Bronchial epithelial cell (primary cell): ENCODE measurements at places on chromosomes 4 and X.

DNA sequence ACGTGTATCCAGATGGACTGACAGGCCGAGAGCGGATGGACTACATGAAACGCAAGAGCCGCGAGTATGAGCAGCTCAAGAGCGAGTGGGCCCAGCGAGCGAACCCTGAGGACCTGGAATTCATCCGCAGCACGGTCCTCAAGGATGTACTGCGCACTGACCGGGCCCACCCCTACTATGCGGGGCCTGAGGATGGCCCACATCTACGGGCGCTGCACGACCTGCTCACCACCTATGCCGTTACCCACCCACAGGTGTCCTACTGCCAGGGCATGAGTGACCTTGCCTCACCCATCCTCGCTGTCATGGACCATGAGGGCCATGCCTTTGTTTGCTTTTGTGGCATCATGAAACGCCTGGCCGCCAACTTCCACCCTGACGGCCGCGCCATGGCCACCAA lies 14.6 kb upstream of the RBM3 start:
- DNase-seq, result no peak

GRCh38 chr4:145954924-145955339 lies 16.3 kb upstream of the ZNF827 start:
- DNase-seq, result peak; percentile 100

GRCh38 chrX:131219271-131219670 lies 69.8 kb downstream of the IGSF1 start:
- DNase-seq, result no peak

- no peak for DNase-seq
These were observed 76.4 kb upstream of the SHISA3 start for GRCh38 chr4:42320822-42321388.

GRCh38 chr4:143025081-143025704 lies 159.5 kb upstream of the USP38 start:
- peak; percentile 57 for DNase-seq

DNA sequence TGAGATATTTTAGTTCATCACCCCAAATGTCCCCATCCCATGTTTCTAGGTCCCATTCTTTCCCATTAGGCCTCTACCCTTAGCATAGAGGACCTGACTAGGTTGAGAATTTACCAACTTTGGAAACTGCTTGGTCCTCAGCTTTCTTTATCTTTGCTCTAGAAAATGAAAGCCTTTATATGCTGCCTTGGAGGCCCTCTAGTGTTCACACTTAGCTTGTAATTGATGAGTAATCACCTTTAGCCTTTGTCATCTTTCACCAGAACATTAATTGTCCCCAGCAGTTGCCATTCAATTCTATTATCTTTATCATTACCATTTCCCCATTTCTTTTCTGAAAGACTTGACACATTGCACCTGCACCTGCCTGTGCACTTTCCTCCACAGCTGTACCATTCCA lies 589.2 kb upstream of the NR3C2 start:
- peak; percentile 53 for DNase-seq

- no peak for DNase-seq
These were observed 5.2 kb downstream of the SH3KBP1 start for GRCh38 chrX:19882066-19882775.

- peak; percentile 57 for DNase-seq
These were observed 14.4 kb upstream of the DCAF8L1 start for GRCh38 chrX:27995611-27996010.

- peak; percentile 31 for DNase-seq
These were observed 21.1 kb downstream of the ACSL1 start for GRCh38 chr4:184804621-184805020.
